ENCODE measurements at places on chromosomes 1 and 21.

GRCh38 chr1:165376041-165376810 is 19.7 kb upstream of the LMX1A start:
- DNase-seq: no peak

GRCh38 chr1:179095377-179095776 is 13.5 kb downstream of the TOR3A start:
- no peak for DNase-seq

- DNase-seq: no peak
Observed at GRCh38 chr1:34918977-34919561, 10.4 kb downstream of the DLGAP3 start.

- DNase-seq: no peak
Observed at GRCh38 chr1:60145771-60146170, 72.2 kb upstream of the C1orf87 start.

- no peak for DNase-seq
Observed at GRCh38 chr1:11848373-11848700, 754 bp upstream of the NPPA start.

GRCh38 chr1:207651583-207651982 is 6.7 kb downstream of the CR1L start:
- no peak for DNase-seq

GRCh38 chr1:64246294-64246917 is 43.0 kb downstream of the UBE2U start:
- no peak for DNase-seq

GRCh38 chr1:55214934-55215193 is 300 bp downstream of the USP24 start:
- DNase-seq: no peak

DNA sequence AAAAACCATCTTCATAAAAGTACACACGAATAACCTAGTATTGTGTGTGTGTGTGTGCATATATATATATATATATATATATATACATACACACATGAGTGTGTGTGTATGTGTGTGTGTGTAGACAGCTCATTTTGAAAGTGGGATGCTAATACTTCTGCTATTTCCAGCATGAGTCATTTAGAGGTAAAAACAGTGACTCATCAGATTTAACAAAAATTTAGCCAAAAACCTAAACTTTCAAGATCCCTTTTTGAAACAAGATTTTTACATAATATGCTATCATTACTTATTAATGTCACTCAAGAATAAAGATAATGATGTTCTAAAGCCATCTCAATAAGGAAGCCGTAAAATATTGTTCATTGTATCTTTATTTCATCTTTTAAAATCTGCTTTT is 35.6 kb upstream of the ADGRL4 start:
- no peak for DNase-seq

DNA sequence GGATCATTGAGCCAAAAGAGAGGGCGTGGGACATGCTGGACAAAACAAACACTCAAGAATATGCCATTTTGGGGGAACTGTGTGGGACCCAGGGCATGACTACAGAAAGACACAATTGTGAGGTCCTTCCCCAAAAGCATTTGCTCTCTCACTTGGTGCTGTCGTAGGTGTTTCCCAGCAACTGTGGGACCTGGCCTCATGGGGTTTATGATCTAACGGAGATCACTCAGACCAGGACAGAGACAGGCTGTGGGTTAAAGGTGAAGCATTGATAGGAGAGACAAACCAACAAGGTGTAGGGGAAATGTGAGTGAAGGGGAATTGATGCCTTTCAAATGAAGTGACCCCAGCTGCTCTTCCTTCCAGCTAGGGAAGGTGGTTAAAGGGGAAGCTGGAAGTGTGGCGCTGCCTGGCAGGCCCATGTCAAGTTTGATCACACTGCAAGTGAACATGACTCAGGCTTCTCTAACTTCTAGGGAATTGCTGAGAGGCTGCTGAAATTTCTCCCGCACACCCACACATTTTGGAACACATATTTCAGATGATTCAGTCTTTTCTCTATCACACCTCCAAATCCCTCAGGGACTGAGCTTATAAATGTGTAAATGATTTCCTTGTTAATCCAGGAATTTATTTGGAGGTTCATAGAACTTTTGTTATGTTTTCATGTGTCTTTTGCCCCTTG is 30.2 kb downstream of the TRAF5 start:
- no peak for DNase-seq

DNA sequence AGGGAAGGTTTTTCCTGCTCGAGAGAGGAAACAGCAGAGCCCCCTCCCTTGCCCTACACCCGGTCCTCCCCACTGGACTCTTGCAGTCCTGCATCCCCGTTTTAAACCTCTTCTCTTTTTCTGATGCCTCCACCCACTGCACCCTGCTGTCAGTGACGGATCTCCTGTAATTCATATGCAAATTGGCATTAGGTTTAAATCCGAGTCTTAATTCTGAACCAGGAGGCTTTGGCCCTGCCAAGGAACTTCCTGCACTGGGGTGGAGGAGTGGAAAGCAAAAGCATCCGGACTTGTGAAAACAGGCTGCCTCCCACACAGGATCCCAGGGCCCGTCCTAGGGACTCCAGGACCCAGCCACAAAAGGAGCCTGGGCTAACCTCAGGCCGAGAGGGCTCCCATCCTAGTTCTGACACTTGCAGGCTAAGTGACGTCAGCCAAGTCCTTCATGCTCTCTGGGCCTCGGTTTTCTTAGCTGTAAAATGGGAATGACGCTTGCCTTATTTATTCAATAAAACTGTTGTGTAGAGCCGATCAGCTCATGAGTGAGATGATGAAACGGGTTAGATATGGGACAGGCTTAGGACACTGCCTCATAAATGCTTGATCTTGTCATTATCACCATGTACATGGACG is 613.3 kb downstream of the AJAP1 start:
- no peak for DNase-seq

DNA sequence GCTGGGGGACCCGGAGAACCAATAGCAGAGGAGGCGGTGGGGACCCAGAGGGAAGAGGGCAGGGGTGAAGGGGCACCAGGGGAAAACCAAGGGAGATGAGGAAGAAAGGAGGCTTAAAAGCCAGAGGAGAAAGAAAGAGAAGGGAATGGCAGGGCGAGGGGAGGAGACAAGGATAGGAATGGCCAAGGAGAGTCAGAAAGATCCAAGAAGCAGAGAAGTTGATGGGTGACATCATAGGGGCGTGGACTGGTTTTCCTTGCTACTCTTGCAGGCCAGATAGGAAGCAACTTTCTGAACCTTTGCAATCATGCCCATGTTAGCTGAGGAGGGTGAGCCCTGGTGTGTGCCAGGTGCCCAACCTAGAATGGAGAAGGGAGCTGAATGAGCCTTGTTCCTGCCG is 5.4 kb downstream of the NPR1 start:
- no peak for DNase-seq

GRCh38 chr1:109623601-109624161 is 4.0 kb downstream of the AMPD2 start:
- DNase-seq: no peak

DNA sequence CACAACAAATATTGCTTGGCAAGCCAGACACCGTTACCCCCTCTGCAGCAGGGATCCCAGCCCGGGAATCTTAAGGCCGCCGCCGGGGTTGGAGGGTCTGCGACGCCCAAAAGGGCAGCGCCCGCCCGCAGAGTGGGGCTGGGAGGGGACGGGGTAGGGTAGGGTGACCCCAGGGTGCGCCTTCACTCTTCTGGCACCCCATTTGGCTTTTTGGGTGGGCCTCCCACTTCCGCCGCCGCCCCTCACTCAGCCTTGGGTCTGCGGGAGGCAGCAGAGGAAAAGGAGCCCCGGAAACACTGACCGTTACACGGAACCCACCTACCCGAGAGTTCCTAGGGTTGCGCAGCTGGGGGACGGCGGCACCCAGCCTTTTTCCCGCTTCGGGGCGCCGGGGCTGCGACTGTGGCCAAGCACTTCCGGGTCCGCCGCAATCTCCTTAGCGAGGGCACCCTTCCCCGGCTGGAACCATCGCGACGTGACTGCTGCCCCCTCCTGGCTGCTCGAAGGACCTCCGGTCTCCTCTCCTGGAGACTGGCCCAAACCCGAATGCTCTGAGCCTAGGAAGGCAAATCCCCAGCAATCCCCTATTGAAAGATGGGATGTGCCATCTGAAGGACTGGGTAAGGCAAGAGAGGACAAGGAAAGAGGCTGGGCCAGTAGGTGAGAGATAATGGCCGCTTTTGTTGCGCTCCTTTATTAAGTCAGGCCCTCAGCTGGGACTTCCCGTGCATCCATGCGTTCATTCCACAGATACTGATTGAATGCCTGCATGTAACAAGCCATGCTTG is at the start of gene PIGC:
Gene PIGC (minus strand): TSS at position 404 of the 788 bp plus-strand sequence. CDS start 1,447 bp downstream, outside the sequence.
- peak; percentile 73 for DNase-seq

GRCh38 chr1:30606166-30606565 is 117.2 kb downstream of the MATN1 start:
- no peak for DNase-seq

- DNase-seq: no peak
Observed at GRCh38 chr1:24557711-24558131, 1.8 kb downstream of the NCMAP start.

DNA sequence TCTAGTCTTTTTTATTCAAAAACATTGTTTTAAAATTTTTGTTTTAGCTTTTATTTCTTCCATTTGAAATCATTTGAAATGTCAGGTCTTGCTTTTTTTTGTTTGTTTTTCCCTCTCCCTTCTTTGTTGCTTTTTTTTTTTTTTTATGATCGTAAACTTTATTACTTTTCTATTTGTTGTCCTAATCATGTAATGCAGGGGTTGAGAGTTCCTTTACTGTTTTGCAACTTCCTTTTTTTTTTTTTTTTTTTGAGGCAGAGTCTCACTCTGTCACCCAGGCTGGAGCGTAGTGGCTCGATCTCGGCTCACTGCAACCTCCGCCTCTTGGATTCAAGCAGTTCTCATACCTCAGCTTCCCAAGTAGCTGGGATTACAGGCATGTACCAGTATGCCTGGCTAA is 24.8 kb downstream of the IVNS1ABP start:
- no peak for DNase-seq

DNA sequence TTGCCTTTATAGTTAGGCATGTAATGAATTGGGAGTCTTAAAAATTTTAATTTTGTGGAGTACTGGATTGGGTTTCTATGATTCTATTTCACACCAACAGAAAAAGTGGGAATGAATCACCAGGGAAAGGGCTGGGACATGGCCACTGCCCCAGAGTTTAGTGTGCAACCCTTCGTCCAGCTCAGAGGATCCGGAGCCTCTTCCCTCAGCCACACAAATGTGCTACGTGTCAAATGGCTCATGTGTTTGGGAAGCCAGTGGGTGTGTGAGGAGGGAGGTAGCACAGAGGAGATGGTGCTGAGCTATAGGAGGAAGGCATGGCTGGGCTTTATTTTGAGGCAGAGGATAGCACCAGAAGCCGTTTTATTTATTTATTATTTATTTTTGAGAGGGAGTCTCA is 247.3 kb downstream of the SIPA1L2 start:
- DNase-seq: no peak

- no peak for DNase-seq
Observed at GRCh38 chr1:113325022-113325421, 65.3 kb upstream of the MAGI3 start.

- no peak for DNase-seq
Observed at GRCh38 chr1:52631759-52632331, 1.1 kb upstream of the SHISAL2A start.

- no peak for DNase-seq
Observed at GRCh38 chr1:197981561-197981960, 64.4 kb downstream of the LHX9 start.

DNA sequence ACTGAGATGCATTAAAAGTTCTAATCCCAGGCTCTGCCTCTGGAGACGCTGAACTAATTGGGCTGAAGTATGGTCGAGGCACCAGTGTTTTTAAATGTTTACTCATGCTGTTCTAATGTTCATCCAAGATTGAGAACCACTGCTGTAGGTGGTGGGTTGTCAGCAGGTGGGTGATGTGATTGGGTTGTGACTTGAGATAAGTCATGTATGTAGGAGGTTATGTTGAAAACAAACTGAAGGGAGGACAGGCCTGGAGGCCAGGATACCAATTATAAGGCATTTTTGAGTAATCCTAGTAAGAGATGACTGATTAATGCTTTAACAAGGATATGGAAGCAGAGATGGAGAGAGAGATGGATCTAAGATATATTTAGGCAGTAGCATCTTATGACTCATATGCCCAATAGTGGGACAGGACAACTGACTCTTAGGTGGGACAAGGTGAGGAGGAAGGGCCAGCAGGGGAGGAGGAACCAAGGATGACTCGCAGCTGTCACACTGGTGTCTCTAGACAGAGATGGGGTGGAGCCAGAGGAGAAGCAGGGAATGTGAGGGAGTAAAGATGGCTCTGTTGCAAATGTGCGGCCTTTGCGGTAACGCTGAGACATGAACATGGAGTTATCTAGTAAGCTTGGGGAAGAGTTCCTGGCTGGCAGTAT is 29.3 kb downstream of the RAB4A start:
- no peak for DNase-seq

GRCh38 chr1:96372881-96373280 is 348.7 kb upstream of the PTBP2 start:
- DNase-seq: no peak

- no peak for DNase-seq
Observed at GRCh38 chr1:28258628-28259251, 578 bp upstream of the SESN2 start.

GRCh38 chr1:155253208-155253607 is 2.1 kb downstream of the ENTREP3 start:
- no peak for DNase-seq

DNA sequence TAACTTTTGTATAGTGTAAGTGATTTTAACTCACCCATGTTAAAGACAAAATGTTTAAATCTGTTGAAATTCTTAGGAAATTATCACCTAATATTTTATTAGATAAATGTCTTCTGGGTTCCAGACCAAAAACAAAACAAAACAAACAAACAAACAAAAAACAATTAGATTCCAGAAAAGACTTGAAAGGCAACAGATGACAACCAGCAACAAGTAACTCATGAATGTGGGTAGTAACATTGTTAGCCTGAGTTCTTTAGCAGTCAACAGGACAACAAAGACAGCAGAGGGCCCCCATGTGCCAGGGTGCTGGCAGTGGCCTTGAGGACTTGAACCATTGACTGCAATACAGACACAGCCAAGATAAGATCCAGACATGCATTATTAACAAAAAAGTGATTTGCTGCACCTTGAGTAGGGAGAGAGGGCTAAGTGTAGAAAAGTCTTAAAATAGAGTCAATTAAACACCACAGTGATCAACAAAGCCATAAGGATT is 2.4 kb upstream of the CD247 start:
- no peak for DNase-seq

GRCh38 chr1:109969146-109969829 is 15.3 kb upstream of the AHCYL1 start:
- no peak for DNase-seq

DNA sequence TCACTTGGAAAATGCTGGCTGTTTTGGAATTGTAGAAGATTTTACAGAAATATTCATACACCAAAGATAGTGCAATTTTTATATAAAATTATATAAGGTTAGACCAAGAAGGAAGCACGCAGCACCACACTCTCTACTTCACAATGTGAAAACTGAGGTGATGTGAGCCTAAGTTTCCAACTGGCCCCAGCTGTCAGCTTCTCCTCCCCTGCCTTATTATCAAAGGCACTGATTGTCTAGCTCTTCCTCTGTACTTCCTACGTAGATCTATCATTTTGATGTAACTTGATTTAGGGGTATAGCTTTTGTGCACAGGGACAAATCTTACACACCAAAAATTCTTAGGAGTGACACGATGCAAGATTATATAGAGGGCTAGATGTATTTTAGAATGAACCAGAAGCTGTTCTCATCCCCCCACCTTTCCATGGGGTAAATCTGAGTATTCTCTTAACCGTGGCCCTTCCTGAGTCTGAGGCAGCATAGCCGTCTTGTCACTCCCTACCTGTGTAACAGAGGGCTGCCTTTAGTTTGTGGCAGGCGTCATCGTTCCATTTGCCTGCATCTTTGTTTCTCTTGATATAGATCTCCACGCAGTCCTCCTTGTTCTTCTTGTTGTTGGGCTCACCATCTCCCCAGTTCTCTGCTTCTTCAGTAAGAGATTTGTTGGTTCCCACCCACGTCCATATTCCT is 3.4 kb downstream of the SELL start:
- DNase-seq: no peak
